Activated CD4-positive, alpha-beta T cell treated with anti-CD3 and anti-CD28 coated beads, Interleukin-2, amount 10 ng/mL, durations not matched to agents 24 days and 14 days (primary cell): ENCODE measurements at places on chromosomes 1 and 21.
A peak's percentile ranks its signal among the peaks of the same experiment; 100 is the strongest.

DNA sequence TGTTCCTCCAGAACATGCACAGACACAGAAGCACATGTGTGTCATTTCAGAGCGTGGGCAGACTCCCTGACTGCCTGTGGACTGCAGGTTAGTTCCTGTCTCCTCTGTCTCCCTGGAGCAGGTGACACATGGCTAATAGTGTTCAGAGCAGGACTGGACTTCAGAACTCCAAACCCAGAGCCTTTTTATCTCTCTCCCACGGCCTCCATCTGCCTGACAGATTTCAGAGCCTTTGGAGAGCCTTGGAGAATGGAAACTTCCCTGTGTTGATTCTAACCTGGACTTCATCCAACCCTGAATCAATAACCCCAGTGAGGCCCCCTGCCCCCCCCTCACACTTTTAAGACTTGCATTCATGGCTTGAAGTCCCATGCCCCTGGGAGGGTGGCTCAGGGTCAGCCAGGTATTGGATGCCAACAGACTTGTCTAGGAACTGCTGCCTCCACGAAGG lies 44.4 kb downstream of the C1orf198 start:
- peak; percentile 42 for DNase-seq

DNA sequence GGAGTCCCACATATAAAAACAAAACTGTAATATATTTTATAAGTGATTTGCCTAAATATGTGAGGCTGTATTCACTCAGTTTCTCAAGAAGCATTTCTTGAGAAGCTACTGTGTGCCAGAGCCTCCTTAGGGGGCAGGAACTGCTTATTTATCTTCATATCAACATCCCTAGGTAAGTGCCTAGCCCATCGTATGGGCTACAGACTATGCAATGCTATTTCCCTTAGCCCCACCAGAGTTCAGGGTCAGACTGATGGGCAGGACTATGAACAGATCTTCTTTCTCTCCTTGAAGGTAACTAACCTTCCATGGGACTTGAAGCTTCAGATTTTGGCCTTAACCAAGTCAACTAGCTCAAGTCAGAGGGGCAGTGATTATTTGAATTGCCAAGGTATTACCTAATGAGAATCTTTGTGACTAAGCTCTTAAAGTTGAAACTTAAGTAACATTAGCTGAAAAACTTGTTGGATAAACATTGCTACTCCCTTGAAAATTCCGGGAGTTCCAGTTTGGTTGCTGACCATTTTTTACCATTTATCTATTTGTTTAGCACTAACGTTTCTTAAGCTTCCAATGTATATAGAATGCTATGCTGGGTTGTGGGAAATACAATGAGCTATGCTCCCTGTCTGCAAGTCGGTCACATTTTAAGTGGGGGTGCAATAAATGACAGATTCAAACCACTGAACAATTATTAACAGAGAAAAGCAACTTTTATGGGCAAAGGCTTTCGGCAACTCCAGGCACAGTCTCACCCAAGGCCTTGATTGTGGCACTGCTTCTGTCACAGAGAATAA lies 85.2 kb downstream of the GPR88 start:
- no peak for DNase-seq

DNA sequence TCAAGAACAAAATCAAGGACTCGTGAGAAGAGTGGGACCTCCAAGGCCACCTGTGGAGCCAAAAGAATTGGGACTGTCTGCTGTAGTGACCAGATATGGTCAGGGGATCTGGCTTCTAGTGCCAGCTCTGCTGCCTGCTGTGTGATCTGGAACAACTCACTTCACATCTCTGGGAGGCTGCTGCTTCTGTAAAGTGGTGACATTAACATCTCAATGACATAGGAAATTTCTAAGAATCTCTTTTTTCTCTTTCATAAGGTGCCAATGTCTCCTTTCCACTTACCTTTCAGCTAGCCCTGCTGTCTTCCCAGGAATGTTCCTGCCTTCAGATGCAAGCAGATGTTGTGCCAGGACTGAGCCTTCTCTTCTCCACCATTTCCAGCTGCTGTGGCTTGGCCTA lies 5.0 kb upstream of the SRSF4 start:
- DNase-seq, result no peak

DNA sequence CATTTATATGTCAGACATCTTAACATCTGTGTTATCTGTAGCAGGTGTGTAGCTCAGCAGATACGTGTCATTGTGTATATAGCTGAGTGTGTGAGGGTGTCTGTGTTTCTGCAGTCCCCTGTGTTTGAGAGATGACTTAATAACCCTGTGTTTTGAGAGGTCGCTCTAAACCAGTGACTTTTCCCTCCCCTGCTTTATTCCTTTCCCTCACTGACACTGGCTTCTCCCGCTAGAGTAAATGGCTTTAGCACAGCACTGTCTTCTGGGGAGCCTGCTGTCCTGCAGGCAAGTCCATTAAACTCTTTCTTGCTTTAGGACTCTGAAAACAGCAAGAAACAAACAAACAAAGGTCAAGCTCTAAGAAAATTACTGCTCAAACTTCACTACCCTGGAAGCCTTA lies 53.0 kb downstream of the VANGL1 start:
- no peak for DNase-seq

GRCh38 chr1:244099258-244099930 lies 48.3 kb downstream of the ZBTB18 start:
- no peak for DNase-seq

DNA sequence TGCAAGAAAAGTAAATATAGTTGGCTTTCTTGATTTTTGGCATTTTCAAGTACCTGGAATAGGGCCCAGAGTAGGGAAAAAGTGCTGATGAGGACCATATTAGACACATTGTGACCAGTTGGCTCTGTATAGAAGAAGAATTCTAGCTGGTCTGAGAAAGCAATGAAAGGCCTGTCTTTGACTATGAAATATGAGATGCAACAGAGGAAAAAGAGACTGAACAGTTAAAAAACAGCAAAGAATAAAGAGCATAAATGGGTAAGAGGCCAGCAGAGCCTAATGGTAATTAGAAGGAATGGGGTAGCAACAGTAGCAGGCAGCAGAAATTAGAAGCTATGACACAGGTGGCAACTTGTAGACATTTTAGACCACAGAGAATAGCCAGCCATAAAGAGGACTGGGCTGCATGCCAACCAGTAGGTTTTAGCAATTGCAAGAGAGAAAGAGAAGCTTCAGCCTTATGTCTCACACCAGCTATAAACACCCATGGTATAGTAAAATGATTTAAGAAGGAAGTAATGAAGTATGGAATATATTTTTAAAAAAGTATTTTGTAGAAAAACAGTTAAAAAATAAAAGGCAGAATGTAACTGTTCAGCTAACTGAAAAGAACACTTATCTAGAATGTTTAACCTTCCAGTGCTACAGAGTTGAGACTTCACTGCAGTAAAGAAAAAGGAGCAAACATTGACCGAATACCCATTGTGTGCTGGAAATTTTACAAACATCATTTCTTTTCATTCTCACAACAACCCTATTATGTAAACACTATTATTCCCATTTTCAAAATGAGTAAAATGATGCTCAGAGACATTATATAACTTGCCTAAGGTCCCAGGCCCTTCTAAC lies 114.1 kb downstream of the LHX4 start:
- no peak for DNase-seq

DNA sequence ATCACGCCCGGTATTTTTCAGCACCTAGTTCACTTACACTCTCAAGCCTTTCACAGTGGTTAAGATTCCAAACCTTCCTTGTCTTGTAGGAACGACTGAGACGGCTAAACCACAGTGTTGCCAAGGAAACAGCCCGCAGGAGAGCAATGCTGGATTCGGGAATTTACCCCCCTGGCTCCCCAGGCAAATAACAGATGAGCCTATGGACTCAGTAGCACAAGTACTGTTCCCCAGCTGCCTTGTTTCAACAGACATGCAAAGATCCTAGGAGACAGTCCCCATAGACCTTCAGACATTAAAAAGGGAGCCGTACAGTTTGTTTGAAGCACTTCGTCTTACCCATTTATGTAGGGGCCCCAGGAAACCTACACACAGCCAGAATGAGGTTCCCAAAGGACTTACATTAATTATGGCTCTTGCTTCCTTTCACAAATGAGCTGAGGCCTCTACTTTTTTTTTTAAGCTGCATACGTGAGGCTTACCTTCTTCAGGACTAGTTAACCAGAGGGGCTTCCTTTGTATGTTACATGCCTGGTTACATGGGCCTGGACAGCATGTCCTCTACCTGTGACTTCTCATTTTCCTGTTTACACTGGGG lies 2.7 kb downstream of the SNAPIN start:
- no peak for DNase-seq

GRCh38 chr1:68819190-68819829 lies 322.4 kb upstream of the DEPDC1 start:
- DNase-seq, result no peak

DNA sequence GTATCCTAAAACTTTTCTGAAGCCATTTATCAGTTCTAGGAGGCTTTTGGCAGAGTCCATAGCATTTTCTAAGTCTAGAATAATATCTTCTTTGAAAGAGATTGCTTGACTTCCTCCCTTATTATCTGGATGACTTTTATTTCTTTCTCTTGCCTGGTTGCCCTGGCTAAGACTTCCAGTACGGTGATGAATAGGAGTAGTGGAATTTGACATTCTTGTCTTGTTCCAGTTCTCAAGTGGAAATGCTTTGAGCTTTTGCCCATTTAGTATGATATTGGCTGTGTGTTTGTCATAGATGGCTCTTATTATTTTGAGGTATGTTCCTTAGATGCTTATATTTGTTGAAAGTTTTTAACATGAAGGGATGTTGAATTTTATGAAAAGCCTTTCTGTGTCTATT lies 1647.9 kb downstream of the PLA2G4A start:
- DNase-seq, result no peak

DNA sequence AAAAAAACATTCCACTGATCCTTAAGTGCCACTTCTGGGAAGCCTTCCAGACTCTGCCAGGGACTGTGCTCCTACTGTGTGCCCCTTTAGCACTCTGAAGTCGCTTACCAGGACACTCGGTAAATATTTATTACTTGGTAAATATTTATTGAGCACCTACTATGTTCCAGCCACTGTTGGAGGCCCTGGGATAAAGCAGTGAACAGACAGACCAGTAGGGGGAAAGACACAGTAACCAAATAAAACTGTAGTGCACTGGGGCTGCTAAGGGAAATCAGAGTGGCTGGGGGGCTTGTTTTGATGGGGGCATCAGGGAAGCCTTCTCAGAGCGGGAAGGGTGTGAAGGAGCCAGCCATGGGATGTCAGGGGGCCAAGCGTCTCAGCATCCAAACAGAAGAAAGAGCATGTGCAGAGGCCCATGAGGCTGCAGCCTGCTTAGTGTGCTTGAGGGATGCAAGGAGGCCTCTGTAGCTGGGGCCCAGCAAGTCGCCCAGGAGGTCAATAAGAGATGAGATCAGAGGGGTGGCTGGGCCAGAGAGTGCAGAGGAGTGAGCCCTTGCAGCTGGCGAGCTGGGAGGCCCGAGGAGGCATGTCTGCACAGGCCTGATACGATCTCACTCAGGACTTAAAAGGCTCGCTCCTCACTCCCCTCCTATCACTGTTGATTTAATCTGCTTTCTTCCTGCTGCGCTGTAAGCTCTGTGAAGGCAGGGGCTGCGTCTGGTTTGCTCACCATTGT lies 28.6 kb downstream of the KAZN start:
- no peak for DNase-seq

- no peak for DNase-seq
These were observed 12.9 kb downstream of the PTAFR start for GRCh38 chr1:28163496-28164161.

GRCh38 chr1:114549137-114549536 lies 32.3 kb downstream of the BCAS2 start:
- no peak for DNase-seq

DNA sequence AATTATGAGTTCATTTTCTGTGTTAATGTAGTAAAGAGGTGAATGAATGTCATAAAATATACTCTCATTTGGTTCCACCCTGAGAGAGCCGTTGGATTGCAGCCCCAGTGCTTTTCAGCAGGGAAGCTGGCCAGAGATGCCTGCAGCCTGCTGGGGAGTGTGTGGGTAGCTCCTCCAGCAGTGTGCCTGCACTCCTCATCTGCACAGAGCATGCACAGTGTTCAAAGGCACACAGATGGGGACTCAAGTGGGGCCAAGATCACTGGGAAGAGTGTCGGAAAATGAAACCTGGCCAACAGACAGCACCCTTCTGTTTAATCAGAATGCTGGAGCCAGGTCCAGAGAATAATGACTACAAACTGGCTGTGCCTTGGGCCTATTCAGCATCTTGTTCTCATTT lies 206.8 kb downstream of the ST6GALNAC3 start:
- no peak for DNase-seq

- no peak for DNase-seq
These were observed 13.0 kb upstream of the TACSTD2 start for GRCh38 chr1:58590019-58590418.

DNA sequence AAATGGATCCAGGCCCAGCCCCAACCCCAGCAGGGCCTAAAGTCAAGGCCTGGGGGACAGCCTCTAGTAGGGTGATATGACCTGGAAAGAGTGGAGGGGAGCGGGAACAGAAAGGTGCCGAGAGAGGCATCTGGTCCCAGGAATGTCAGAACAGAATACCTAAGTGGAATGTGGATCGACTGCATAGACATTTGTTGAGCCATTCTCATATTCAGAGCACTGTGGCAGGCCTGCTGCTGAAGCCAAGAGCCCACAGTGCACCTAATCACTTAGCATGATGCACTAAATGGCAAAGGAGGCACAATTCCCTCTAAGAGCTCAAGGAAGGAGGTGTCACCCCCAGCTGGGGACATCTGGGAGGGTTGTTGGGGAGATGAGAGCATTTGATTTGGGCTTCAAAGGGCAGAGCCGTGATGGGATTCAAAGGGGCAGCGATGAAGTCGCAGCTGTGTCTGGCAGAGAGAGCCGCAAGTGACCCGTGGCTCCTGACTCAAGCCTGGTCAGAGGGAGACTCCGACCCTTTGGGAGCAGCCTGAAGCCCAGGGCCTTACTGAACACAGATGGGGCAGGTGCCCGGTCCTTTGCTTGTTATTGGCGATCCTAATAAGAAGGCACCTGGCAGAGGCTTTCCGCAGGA lies 8.6 kb upstream of the PKP1 start:
- no peak for DNase-seq
